Peyer's patch (tissue), 4 donors: ENCODE measurements at places on chromosomes 4 and X. TPM values are rescaled to one million over a fixed set of nuclear protein-coding genes. Genes with fewer than 3 reads are reported as not detected.
A peak's percentile ranks its signal among the peaks of the same experiment; 100 is the strongest.

DNA sequence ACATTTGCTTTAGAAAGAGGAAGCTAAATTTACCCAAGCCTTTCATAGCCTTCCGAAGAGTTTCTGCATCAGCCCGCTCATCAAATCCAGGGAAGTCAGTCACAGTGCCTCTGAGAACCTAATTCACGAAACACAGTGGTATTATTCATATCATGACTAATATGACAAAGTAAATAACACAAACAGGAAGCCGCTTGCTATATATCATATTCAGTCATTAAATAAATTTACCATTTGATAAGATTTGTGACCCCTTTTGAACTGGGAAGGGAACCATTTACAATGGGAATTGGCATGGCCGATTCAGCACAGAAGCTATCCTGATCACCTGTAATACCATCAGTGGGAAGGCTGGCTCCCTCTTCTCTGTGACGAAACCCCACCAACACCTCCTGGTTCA lies 10.5 kb downstream of the ANXA5 start:
- H3K4me1 ChIP-seq: no peaks in the 10 kb centered on the region
- H3K4me3 ChIP-seq: no peak overlapping the region
- no peak overlapping the region for H3K27ac ChIP-seq
- H3K36me3 ChIP-seq: no peaks in the 10 kb centered on the region

DNA sequence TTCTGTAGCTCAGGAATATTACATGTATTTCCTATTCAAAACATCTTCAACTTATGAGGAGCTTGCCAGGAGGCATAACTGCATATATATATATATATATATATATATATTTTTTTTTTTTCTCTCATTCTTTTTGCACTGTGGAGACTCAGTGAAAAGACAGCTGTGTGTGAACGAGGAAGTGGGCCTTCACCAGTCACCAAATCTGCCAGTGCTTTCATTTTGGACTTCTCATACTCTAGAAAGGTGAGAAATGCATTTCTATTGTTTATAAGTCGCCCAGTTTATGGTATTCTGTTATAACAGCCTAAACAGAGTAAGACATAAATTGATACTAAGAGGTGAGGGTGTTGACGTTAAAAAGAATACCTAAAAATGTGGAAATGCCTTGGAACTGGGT lies 710.6 kb downstream of the TRAM1L1 start:
- H3K27me3 ChIP-seq: no peaks in the 10 kb centered on the region
- H3K36me3 ChIP-seq: no peaks in the 10 kb centered on the region
- no peak overlapping the region for H3K27ac ChIP-seq
- DNase-seq: no peak
- H3K4me3 ChIP-seq: no peak overlapping the region

DNA sequence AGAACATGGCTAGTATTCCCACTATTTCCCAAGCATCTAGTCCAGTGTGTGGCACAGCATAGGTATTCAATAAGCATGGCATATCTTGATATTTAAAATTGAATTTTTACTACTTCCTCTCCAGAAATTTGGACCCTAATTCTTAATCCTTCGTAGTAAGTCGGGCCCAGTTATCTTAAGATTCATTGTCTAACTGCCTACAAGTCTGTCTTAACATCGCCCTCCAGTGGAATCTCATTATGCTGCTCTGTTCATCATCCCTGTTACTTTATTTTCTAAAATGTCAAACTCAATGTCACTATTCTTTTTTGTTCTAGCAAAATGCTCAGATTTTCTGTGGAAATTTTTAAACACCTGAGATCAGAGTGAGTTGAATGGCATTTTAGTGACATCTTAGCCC lies 606.2 kb downstream of the KLHL13 start:
- no peaks in the 10 kb centered on the region for H3K36me3 ChIP-seq
- H3K4me3 ChIP-seq: no peak overlapping the region
- H3K27ac ChIP-seq: no peak overlapping the region
- no peak for DNase-seq

DNA sequence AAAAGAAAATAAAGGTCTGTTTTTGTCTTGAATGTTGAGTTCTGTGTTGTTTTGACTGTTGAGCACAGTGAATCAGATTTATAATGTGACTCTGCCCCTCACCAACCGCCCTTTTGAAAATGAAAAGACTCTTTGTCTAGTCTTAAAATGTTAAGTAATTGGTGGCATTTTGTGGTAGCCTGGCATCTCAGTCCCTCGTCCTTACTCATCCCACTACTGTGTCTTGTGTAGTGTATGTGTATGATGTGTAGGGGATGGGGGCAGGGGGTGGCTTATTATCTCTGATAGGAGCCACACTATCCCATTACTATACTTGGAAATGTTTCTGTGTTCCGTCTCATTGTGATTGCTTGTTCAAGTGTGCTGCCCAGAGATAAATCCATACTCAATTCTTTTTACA lies 12.2 kb downstream of the KLHL34 start:
- H3K27ac ChIP-seq: no peak overlapping the region
- DNase-seq: no peak
- no peaks in the 10 kb centered on the region for H3K27me3 ChIP-seq

GRCh38 chr4:72987741-72988729 lies 81.5 kb downstream of the COX18 start:
- no peaks in the 10 kb centered on the region for H3K27me3 ChIP-seq
- no peak overlapping the region for H3K4me3 ChIP-seq
- no peaks in the 10 kb centered on the region for H3K4me1 ChIP-seq
- no peaks in the 10 kb centered on the region for H3K36me3 ChIP-seq

DNA sequence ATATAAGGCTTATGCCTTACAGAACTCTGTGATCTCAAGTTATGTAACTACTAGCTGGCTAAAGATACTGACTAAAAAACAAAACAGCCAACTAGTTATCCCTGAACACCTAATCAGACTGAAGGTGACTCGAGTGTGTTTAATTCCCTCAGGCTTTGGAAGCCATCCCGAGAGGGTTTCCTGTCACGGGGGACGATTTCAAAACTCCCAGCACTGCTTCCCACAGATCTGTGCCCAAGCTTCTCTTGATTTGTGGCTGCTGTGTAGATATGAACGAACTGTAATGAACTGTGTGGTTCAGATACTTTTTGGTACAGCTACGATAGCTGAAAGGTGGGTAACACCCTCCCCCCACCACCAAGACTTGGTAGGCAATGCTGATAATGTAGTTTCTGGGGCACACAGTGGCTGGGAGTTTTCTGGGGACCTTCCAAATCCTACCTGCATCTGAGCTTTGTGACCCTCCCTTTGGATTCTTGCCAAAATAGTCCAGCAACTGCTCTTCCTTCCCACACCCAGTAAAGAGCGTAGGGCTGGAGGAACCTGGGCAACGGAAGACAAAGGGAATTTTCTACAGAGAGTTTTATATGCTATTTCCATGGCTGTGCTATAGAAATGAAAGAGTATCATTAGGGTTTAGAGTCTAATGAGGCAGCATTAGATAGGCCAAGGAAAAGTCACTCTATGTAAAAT lies 148.8 kb downstream of the MGST2 start:
- H3K27ac ChIP-seq: no peak overlapping the region
- H3K4me3 ChIP-seq: no peak overlapping the region
- DNase-seq: no peak
- H3K27me3 ChIP-seq: no peaks in the 10 kb centered on the region
- H3K4me1 ChIP-seq: no peaks in the 10 kb centered on the region

GRCh38 chr4:2276581-2277325 lies 14.8 kb upstream of the MXD4 start:
- H3K27me3 ChIP-seq: no peaks in the 10 kb centered on the region
- H3K27ac ChIP-seq: no peak overlapping the region
- H3K4me1 ChIP-seq: no peaks in the 10 kb centered on the region
- no peak for DNase-seq
- H3K36me3 ChIP-seq: no peaks in the 10 kb centered on the region
- no peak overlapping the region for H3K4me3 ChIP-seq

DNA sequence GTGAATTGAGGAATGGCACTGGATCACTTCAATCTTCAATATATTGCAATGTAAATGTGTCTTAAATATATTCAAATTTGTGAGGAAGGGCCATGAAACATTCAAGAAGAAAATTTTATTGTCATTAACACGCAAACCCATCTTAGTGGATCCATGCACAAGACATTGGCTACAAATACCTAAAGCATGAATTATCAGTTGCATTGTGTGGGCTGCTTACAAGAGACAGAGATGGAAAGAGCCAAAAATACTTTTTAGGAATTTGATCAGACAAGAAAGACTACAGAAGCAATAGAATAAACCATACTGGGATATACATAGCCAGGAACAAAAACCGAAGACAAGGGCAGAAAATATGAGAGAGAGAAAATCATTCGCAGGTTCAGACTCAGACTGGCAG lies 616.2 kb upstream of the GRIA3 start:
- H3K27ac ChIP-seq: no peak overlapping the region
- H3K36me3 ChIP-seq: no peaks in the 10 kb centered on the region
- H3K27me3 ChIP-seq: no peaks in the 10 kb centered on the region
- no peaks in the 10 kb centered on the region for H3K4me1 ChIP-seq
- no peak overlapping the region for H3K4me3 ChIP-seq

DNA sequence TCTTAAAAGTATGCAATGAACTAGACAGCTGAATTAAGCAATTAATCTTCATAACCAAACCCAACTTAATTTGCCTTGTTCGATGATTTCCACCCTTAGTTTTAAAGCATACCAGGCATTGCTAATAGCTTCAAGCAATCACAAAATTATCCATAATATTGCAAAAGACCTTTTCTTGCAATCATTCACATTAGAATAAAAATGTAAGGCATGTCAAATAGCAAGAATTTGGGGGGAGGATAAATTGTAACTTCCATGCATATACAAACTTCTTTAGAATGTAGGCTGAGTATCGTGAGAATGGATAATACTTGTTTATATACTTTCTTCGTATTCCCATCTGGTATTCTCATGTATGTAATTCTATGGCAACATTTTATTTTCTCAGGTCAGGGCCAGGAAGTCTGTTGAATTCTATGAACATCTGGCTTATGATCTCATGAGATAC lies 28.7 kb upstream of the BMP2K start:
- no peak overlapping the region for H3K27ac ChIP-seq
- H3K36me3 ChIP-seq: no peaks in the 10 kb centered on the region
- DNase-seq: no peak
- H3K27me3 ChIP-seq: no peaks in the 10 kb centered on the region
- no peaks in the 10 kb centered on the region for H3K4me1 ChIP-seq

GRCh38 chr4:81214881-81215868 lies at the start of gene PRKG2:
PRKG2 (minus strand) TSS chr4:81215222; CDS start chr4:81205047, 10,175 bp downstream.
- peak; percentile 79 for DNase-seq
- no peaks in the 10 kb centered on the region for H3K4me1 ChIP-seq
- H3K27ac ChIP-seq: peak within 1 kb of the TSS; percentile 68

DNA sequence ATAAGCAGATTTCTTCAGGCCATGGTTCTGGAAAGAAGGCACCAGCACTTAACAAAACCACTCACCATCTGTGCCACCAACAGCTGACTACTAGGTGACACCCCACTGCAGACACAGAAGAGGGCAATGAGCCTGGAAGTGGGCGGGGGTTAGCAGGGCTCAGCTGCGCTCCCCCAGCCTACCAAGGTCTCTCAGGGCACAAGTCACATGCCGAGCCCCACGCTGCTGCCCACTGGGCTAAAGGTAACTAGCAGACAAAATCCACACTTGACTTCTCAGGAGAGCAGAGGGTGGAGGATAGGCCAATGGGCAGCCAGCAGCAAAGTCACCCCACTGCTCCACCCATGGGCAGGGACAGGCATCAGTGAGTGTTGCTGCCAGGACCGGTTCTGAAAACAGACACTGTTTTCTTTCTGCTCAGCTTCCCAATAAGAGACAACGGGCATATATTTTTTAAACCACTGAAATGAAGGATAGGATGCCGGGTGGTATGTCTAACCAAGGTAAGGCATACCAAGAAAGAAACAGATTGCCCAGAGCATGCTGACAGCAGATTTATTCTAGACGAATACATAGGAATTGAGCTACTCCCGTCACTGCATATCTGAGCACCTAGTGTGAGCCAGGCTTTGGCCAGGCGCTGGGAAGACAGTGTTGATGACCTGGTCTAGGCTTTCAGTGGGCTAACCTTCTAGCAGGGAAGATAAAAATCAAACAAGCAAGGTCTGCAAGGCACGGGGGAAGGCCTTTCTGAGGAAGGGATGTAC lies 20.1 kb downstream of the ACSL1 start:
- H3K4me1 ChIP-seq: no peaks in the 10 kb centered on the region
- no peak overlapping the region for H3K27ac ChIP-seq
- no peaks in the 10 kb centered on the region for H3K36me3 ChIP-seq
- H3K27me3 ChIP-seq: no peaks in the 10 kb centered on the region
- peak; percentile 77 for DNase-seq
- no peak overlapping the region for H3K4me3 ChIP-seq

DNA sequence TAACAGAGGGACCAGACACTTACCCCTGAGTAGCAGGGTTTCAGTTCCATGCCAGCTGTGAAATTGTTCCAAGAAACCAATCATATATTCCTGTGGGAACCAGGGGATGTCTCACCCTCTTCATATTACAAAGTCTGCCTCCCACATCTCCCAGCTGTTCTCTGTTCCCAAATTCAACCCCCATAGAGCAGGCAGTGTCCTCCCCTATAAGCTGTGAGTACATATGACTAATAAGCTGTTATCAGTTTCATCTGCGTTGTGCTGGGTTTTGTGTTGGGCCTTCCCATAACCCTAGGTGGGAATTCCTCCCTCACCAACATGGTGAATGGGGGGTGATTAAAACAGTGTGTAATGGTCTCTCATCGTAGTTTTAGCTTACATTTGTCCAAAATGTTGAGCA lies 41.0 kb downstream of the CEP44 start:
- no peak overlapping the region for H3K4me3 ChIP-seq
- no peak for DNase-seq
- H3K4me1 ChIP-seq: no peaks in the 10 kb centered on the region
- H3K27me3 ChIP-seq: no peaks in the 10 kb centered on the region
- H3K36me3 ChIP-seq: no peaks in the 10 kb centered on the region

- no peak overlapping the region for H3K27ac ChIP-seq
- no peaks in the 10 kb centered on the region for H3K36me3 ChIP-seq
- DNase-seq: no peak
Measured at GRCh38 chr4:6476893-6477292, 4.5 kb upstream of the PPP2R2C start.

The DUX4 gene
- total RNA-seq: not detected

The TFDP3 gene
- total RNA-seq: not detected

The CSAG1 gene
- total RNA-seq: not detected

The SLC25A5 gene
- 759 TPM for total RNA-seq

The GNRHR gene
- not detected for total RNA-seq

The TASL gene
- total RNA-seq: not detected
